ENCODE measurements at places on chromosomes 16 and 17.

DNA sequence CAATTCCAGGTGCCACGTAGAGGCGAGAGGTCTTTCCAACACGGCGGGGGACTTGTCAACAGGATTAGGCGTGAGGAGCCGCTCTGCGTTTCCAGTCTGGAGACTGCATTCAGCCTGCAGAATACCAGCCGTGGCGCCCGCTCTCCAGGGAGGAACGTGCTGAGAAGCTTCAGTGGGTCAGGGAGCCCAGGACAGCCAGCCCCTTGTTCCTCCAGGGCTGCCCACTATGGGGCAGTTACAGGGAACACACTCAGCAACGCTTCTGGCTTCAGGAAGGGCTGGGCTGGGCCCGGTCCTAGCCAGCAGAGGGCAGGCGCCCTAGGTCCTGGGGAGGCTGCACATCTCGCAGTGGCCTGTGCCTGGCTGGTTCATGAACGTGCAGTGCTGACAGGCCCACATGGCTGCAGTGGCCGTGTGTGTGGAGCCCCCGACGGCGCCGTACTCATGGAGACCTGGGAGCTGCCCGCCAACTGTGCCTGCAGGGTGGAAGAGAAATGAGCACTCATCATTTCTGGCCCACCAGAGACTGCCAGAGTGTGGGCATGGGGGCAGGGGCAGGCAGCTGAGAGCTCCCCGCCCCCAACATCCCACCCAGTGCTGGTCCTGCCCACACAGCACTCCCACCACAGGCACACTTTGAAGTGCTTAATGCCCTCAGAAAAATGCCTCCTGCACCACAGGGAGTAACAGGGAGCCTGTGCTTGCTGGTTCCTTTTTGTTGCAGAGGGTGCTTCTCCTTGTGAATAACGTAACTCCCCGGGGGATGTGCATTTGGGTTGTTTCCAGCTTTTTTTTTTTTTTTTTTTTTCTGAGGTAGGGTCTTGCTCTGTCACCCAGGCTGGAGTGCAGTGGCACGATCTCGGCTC is 7.0 kb upstream of the FAAP100 start:
- DNase-seq, result peak; percentile 17

- DNase-seq, result no peak
Measured at GRCh38 chr16:1026784-1027500, 45.4 kb downstream of the SOX8 start.

GRCh38 chr17:7987112-7987893 is 15.1 kb upstream of the GUCY2D start:
- DNase-seq, result no peak

DNA sequence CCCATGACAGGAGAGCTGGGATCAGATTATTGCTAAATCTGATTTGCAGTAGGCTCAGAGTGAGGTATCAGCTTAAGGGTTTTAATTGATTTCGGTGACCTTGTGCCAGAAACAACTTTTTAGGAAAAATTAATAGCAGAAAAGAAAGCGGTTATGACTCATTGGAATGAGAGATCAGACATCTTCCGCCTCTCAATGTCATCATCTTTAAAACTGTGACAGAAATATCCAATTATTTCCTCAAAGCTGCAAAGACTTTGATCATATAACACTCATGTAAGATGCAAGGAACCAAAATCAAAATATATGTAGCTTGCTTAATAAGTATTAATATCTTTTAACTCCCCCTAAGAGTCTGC is 190.1 kb upstream of the FOXF1 start:
- no peak for DNase-seq

- no peak for DNase-seq
Measured at GRCh38 chr16:67963662-67964321, 4.6 kb downstream of the SLC12A4 start.

DNA sequence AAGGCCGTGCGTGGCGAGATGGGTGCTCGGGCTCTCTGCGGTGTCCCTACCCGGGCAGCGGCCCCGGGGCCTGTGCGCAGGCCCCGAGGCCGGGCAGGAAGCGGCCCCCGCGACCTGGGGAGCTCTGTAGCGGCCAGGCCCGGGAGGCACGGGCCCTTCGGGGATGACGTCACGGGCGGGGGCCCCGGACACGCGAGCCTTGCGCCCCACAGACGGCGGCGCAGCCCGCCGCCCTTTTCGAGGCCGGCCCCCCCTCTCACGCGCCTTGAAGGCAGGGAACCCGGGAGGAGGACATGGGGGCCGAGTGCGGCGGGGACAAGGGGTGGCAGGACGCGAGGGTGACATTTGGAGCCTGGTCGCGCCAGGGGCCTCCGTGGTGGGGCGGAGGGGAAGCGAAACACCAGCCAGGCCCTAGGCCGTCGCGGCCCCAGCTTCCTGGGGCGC is 1.1 kb downstream of the RAI1 start:
- DNase-seq, result peak; percentile 69

DNA sequence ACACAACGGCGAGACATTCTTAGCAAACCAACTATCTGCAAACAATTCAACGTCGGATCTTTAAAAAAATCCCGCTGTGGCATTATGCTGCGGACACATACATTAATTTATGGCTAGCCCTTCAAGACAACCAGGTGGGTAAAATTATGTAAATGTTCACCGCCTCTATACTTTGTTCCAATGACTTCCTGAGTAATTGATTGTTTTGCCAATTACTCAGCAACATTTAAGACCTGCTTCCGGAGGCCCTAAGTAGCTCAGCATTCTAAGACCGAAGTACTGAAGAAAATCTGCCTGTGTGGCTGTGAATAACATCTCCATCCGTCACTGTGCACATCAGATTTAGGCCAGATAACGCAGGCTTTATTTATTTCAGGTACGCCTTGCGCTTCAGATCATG is 23.3 kb downstream of the QPRT start:
- no peak for DNase-seq

GRCh38 chr16:14353340-14353739 is 276.7 kb downstream of the PARN start:
- no peak for DNase-seq

- DNase-seq, result no peak
Measured at GRCh38 chr16:25187491-25187795, 29.3 kb upstream of the AQP8 start.

GRCh38 chr16:17343028-17343427 is 127.7 kb downstream of the XYLT1 start:
- DNase-seq, result no peak

DNA sequence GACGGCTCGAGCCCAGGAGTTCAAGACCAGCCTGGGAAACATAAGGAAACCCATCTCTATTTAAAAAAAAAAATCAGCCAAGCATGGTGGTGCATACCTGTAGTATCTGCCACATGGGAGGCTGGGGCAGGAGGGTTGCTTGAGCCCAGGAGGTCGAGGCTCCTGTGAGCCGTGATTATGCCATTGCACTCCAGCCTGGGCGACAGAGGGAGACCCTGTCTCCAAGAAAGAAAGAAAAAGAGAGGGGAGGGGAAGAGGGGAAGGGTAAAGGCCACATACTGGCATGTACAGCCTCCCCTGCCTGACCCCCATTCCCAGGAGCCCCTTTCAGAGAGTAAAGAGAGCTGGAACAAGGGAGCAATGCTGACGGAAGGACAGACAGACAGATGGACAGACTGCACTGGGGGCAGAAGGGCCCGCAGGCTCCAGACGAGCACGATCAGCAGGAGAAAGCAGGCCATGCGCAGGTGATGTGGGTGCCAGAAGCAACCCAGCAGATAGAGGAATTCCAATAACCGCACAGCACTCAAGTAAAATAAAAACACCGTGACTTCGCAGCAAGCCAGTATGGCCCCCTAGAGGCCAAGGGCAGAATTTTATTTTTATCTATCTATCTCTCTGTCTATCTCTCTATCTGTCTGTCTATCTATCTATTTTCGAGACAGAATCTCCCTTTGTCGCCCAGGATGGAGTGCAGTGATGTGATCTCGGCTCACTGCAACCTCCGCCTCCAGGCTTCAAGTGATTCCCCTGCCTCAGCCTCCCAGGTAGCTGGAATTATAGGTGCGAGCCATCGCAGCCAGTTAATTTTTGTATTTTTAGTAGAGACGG is 27.1 kb upstream of the SNN start:
- peak; percentile 70 for DNase-seq

DNA sequence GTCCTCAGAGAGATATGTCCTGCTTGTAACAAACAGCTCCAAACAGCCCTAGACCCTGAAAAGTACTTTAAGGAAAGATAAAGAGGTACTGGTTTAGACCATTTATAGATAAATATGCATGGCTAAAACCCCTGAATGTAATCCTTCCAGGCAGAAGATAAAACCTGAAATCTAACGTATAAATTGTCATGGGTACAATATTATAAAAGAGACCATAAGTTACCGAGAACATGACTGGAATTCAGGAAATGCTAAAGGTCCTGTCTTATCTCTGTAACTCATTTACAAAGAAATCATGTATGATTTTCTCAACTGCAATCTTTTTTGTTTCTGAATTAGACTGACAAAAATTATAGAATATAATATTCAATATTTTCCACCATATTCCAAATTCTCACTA is 9.2 kb upstream of the KANSL1 start:
- no peak for DNase-seq

DNA sequence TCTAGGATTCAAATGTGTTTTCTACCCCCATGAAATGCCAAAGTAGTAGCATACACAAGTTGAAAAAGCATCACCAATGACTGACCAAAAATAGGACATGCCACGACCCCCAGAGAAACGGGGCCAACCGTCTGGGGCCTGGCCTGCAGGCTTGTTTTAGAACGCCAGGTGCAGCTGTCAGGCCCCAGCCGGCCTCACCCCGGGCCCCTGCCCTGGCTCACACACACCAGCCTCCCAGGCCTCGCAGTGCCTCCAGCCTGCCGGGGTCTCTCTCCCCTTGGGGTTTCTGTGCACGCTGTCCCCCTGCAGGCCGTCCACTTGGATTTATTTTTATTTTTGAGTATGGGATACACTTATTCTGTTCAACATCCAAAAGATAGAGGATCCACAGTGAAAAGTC is 7.9 kb downstream of the KATNB1 start:
- DNase-seq, result no peak

DNA sequence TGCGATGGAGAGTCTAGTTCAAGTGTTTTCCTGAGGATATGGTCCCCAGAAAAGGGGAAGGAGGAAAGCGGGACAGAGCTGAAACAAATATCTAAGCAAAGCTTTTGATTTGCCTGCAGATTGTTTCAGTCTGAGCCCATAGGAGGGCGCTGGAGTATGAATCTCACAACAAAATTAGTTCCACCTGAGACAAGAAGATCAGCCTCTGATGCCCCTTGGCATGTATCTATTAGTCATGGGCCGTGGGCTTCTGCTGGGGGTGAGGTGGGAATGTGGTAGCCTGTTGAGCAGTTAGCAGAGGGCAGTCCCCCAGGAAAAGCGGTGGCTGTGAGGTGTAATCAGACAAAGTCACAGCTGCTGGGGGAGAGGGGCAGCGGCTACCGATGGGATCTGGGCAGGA is 446.9 kb downstream of the CA10 start:
- no peak for DNase-seq

- DNase-seq, result peak; percentile 34
Measured at GRCh38 chr16:69188236-69188549, 1.2 kb downstream of the SNTB2 start.

GRCh38 chr17:58688521-58688920 is 3.3 kb downstream of the TEX14 start:
- DNase-seq, result no peak

- DNase-seq, result no peak
Measured at GRCh38 chr16:58462499-58462996, 37.4 kb upstream of the NDRG4 start.

DNA sequence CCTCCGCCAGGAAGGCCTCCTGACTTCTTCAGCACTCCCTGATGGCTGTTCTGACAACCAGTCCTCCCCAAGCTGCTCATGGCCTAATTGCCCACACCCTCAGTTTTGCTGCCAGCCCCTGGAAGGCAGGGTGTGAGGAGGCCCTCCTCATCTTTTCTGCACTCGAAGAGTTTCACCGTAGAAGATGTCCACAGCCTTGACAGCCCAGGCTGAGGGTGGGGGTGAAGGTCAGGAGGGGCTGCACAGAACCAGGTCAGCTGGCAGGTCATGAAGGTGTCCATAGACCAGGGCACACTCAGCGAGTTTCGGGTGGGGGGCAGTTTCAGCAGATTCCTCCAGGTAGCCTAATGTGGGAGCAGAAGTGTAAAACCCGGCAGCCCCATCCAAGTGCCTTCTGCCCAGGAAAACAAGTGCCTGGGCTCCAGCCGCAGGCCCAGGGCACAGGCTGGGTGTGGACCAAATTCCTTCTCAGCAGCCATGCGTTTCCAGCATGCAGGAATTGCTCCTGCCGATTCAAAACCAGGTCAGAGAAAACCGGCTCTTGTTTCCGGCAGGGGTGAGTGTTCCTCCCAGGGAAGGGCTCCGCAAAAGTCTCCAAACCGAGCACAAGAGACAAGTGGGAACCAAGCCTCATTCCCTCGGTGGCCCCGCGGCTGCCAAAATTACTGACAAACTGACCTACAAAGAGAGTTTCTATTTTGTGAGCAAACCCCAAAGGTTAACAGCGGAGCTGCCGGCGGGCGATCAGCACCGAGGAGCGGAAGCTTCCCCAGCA is 228.8 kb downstream of the C16orf78 start:
- no peak for DNase-seq

DNA sequence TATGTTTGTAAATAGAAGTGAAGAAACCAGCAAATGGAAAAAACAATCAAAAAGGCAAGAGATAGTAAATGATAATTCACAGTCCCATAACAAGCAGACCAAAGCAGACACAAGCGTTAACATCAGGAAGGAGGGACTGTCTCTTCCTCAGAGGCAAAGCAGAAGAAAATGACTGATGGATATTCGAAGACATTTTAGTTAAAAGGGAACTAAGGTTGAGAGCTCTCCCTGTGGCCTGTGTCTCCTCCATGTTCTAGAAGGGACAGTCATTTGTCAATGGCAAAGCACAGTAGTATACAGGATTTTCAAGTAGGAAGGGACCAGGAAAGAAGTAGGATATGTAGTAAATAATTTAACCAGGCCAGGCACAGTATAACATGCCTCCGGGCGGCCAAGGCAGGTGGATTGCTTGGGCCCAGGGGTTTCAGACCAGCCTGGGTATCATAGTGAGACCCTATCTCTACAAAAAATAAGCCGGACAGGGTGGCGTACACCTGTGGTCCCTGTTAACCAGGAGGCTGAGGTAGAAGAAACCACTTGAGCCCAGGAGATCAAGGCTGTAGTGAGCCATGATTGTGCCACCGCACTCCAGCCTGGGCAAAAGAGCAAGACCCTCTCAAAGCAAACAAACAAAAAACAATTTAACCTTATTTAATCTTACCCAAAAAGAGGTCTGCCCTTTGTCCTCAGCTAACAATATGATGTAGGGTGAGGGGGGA is 3.7 kb downstream of the ZDHHC7 start:
- DNase-seq, result no peak

GRCh38 chr17:79281803-79282202 is 207.2 kb downstream of the ENGASE start:
- DNase-seq, result no peak

DNA sequence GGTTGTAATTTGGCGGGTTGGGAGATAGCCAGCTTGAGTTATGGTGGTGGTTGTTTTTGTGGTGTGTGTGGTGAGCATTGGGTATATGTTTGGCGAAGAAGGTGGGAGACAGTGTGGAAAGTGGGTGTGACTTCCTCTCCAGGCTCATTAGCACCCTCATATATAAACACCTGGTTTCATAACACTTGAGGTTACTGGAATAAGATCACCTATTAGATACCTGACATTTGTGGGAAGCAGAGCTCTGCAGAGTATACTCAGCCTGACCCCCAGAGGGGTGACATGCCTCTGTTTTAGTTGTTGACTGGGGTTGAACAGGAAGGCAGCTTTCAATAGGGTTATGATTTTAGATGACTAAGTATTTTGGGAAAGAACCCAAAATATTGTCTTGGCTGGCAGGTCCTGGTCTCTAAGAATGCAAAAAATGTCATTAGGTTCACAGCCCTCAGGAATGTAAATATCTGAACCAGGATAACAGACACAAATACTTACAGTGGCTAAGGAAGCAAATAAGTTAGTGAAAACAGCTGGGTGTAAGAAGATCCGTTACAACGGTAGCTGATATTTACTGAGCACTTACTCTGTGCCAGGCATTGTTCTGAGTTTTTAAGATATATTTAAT is 18.3 kb upstream of the EFCAB13 start:
- no peak for DNase-seq
